ENCODE measurements at places on chromosomes 6 and 20. TPM values are rescaled to one million over a fixed set of nuclear protein-coding genes. Genes with fewer than 3 reads are reported as not detected.

DNA sequence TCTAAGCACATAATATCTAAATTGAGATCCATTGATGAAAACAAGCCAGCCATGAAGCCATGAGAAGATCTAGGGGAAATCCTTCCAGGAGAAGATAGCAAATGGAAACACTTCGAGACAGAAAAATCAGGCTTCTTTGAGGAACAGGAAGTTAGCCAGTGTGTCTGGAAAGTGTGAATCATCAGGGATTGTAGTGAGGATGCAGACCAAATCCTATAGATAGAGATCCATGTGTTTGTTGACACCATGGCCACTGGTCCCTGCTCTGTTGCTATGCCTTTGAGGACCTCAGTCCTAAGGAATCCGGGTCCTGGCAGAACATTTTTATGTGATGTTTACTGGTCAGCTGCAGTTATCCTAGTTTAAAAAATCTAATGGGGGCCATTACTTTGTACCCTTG is 6.6 kb upstream of the ELOVL2 start:
- no peak for DNase-seq
- H3K36me3 ChIP-seq: no peaks in the 10 kb centered on the region
- H3K27me3 ChIP-seq: peaks cover 40% of the 10 kb centered on the region
- no peak overlapping the region for H3K4me3 ChIP-seq

DNA sequence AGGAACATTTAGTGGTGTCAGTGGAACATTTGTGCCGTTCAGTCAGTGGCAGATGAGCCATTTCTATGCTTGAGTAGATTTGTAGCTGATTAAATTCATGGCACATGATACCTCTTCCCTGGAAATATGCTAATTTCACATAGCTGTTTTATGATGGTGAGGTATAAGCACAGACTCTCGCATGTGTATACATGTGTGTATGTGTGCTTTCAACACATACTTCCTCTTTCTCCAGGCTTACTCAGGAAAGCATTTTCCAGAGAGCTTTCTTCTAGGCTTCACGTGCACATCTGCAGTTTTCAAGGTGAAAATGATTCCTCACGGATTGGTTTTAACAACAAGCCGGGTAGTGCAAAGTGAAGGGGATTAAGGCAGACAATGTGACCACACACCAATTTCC is 396.5 kb downstream of the HDGFL1 start:
- DNase-seq: no peak
- peaks cover 4% of the 10 kb centered on the region for H3K27me3 ChIP-seq
- no peaks in the 10 kb centered on the region for H3K36me3 ChIP-seq

DNA sequence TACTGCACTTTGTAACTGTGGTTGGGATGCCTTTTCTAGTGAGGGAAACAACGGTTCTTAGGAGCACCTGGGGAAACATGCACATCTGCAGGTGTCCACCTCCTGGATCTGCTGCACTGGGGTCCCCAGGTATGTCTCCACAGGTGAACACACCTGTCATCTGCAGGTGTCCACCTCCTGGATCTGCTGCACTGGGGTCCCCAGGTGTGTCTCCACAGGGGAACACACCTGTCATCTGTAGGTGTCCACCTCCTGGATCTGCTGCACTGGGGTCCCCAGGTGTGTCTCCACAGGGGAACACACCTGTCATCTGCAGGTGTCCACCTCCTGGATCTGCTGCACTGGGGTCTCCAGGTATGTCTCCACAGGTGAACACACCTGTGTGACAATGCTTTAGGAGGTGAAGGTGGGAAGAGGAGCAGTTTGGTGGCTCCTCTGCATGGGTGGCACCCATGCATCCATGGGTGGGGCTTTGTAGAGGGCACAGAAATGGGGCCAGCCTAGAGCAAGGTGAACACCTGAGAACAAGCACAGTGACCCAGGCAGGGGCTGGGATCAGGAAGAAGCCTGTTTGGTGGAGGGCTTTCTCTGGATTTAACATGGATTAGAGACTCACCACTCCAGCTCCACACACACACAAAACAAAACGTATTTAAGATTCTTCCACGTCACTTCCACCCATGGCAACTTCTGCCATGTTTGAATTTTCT is 206.0 kb upstream of the CDH4 start:
- H3K27me3 ChIP-seq: no peaks in the 10 kb centered on the region
- H3K4me1 ChIP-seq: no peaks in the 10 kb centered on the region
- DNase-seq: no peak
- H3K4me3 ChIP-seq: no peak overlapping the region
- H3K36me3 ChIP-seq: no peaks in the 10 kb centered on the region
- H3K27ac ChIP-seq: no peak overlapping the region

- no peak for DNase-seq
- no peaks in the 10 kb centered on the region for H3K27me3 ChIP-seq
- H3K27ac ChIP-seq: no peak overlapping the region
- H3K4me1 ChIP-seq: no peaks in the 10 kb centered on the region
- no peaks in the 10 kb centered on the region for H3K36me3 ChIP-seq
- no peak overlapping the region for H3K4me3 ChIP-seq
Measured at GRCh38 chr6:114534813-114535212, 192.0 kb upstream of the HS3ST5 start.

- H3K4me3 ChIP-seq: peak overlapping the region; percentile 72
- no peaks in the 10 kb centered on the region for H3K27me3 ChIP-seq
- peaks cover 10% of the 10 kb centered on the region for H3K36me3 ChIP-seq
- peak overlapping the region; percentile 81 for H3K27ac ChIP-seq
- H3K4me1 ChIP-seq: peaks cover 54% of the 10 kb centered on the region
Measured at GRCh38 chr20:47319517-47320252, 36.8 kb downstream of the ZMYND8 start.

The PEX3 gene
- total RNA-seq: 21.0 TPM

The NRN1 gene
- total RNA-seq: 54.8 TPM

The PACSIN1 gene
- 3.1 TPM for total RNA-seq
